ENCODE measurements at places on chromosomes 11 and 22. TPM values are rescaled to one million over a fixed set of nuclear protein-coding genes. Genes with fewer than 3 reads are reported as not detected.

UBQLNL gene
- polyA plus RNA-seq, result 1.7 TPM

ZFP91 gene
- polyA plus RNA-seq, result 50.6 TPM

TMEM184B gene
- 35.5 TPM for polyA plus RNA-seq

PIK3IP1 gene
- 12.0 TPM for polyA plus RNA-seq

- DNase-seq, result peak; percentile 71
These were observed 109.2 kb downstream of the FAM76B start for GRCh38 chr11:95680169-95680929.

CD3E gene
- 2.6 TPM for polyA plus RNA-seq

GRCh38 chr22:23264610-23265367 lies 84.5 kb downstream of the BCR start:
- DNase-seq, result no peak

GRCh38 chr11:43687120-43687791 lies 6.7 kb downstream of the HSD17B12 start:
- no peak for DNase-seq

RIBC2 gene
- polyA plus RNA-seq, result 11.9 TPM

- DNase-seq, result no peak
These were observed 98.9 kb upstream of the ISX start for GRCh38 chr22:34966980-34967565.

DNA sequence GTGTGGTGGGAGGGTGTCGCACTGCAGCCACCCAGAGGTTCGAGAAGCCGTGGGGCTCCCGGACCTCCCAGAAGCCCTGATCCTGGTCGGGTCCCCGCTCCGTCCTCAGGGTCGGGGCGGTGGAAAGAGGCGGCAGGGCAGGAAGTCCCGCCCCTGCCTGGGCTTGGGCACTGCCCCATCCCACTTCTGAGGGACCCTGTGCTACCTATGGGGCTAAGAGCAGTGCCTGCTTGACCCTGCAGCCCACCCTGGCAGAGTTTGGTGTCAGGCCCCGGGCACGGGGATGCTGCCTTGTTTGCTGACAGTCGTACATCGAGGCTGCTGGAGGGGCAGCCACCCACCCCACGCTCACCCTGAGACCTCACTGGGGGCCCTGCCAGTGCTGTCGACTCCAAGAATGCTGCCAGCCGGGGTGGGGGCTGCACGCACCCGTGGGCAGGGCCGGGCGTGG lies 19.4 kb downstream of the RNH1 start:
- DNase-seq, result no peak

DNA sequence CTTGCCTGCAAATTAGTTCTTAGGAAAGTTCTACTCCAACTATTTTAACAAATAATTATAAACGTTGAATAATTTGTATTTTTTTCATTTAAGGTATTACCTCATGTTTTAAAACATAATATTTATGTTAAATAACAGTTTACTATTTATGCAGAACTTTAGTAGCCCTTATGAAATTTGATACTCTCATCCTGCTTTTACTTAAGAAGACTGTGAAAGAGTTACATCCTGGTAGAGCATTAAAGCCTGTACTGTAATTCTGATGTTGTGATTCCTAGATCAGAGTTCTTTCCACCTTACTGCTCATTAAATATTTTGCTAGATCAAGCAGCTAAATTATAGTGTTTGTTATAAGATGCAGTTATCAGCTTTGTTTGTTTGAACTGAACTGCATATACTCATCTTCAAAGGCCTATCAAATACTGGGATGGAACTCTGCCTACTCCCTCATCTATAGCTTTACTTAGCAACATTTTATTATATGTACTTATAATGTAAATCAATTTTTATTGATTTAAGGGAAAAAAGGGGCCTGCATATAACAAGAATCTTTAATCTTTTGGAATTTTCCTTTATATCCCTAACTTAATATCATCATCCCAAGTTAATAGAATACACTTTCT lies 304.2 kb downstream of the DYNC2H1 start:
- no peak for DNase-seq

NRIP3 gene
- polyA plus RNA-seq, result 2.4 TPM

GRCh38 chr11:88689548-88690240 lies 352.2 kb upstream of the CTSC start:
- no peak for DNase-seq

GRCh38 chr22:18970176-18970947 lies 34.3 kb upstream of the PRODH start:
- peak; percentile 21 for DNase-seq

EHF gene
- polyA plus RNA-seq, result 15.7 TPM

GRCh38 chr22:38957046-38957770 lies at the start of gene APOBEC3A:
TSS of gene APOBEC3A (plus strand) at chr22:38957609. CDS start at chr22:38957692, 83 bp downstream.
- DNase-seq, result no peak

GRCh38 chr11:61004180-61004611 lies 32.7 kb downstream of the CD6 start:
- DNase-seq, result peak; percentile 66

GRCh38 chr22:49007013-49007653 lies 820.5 kb downstream of the BRD1 start:
- no peak for DNase-seq

AP1B1 gene
- 27.6 TPM for polyA plus RNA-seq

- DNase-seq, result no peak
These were observed 388.4 kb upstream of the DDI1 start for GRCh38 chr11:103648054-103648453.

DNA sequence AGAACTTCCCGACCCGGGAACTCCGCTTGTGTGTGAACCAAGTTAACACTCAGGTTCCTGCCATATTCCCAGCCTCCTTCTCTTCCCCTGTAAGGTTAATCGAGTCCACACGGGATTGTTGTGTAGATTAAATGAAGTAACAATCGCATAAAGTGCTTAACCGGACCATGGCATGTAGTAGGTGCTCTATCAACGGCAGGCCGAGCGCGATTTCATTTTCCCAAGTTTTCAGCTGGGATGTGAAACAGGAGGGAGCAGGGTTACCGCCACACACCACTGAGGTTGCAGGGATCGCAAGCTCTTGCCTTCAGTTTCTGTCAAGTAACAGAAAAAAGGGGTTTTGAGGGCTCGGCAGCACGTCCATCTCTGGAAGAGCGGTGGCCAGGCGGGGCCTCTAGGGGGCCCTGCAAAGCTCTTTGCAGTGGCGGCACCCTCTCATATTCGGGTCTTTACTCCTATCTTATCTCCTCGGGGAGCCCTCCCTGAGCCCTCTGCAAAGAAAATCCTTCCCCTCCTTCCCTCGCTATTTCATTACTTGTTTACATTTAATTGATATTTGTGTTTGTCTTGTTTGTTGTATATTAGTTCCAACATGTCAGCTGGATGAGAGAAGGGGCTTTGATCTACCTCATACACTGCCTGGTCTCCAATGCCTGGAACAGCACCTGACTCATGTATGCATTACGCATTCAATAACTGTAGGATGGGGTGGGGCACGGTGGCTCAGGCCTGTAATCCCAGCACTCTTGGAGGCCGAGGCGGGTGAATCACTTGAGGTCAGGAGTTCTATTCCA lies 816 bp upstream of the PLEKHA7 start:
- DNase-seq, result peak; percentile 19

DNA sequence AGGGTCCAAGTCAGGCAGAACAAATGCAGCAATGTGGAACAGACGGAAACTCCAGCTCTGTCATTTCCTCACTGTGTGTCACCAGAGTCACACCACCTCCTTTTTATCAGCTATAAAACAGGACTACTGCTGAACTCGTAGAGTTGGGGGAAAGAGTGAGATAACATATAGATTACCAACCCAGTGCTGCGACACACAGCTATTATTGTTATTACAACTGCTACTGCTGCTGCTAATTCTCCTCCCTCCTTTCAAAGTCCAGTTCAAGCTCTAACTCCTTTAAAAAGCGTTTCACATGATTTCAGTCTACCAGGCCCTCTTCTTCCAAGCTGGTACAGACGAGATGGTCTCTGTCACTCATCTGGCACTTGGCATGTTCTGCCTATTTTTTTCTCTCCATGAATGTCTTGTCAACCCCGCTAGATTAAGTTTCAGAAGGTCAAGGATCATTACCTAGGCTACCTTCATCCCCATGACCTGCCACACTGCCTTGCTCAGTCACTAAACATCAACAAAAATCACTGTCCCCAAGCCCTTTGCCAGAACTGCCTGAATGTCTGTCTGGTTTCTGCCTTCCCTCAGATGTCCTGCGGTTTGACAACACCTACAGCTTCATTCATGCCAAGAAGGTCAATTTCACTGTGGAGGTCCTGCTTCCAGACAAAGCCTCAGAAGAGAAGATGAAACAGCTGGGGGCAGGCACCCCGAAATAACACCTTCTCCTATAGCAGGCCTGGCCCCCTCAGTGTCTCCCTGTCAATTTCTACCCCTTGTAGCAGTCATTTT lies 3.7 kb upstream of the MTFP1 start:
- no peak for DNase-seq

OR8D4 gene
- not detected for polyA plus RNA-seq

- no peak for DNase-seq
These were observed 129.2 kb downstream of the CACNA1I start for GRCh38 chr22:39699631-39700360.

GRM5 gene
- not detected for polyA plus RNA-seq

DNA sequence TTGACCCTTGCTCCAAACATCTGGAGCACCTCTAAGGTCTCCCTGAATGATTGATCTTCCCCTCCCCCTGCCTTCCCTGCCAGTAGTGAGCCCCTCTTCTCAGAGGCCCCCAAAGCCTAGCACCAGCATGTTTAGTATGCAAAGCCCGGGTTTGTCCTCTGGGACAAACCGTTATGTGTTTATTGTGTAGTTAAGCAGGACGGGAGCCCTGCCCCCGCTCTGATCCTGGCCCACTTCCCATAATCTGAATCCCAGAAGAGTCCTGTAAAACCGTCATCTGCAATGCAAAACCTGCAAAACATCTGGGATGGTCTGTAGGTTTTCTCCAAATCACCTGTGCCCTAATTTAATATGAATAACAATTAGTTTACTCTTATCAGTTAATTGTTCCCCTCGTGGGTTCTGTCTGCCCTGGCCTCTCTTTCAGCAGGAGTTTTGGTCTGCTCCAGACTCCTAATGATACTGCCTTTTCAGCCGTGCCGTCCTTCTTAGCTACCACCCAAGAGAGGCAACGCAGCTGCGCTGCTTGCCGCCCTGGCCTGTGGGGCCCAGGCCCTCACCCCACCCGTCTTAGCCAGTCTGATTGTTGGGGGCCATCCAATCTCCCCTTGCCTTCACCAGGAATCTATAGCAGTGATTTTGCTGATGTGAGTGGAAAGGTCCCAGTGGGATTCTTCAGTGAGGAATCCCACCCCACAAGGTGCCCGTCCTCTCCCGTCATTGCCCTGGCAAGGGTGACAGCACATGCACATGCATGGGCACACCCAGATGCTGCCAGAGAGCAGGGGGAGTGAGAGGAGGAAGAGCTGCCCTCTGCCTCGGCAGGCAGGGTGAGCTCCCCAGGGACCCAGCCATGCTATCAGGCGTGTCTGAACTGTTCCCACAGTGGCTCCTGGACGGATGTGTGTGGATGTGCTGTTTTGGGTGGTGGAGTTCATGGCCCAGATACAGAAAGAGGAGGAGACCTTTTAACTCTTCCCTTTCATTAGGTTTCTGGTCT lies 3.0 kb upstream of the B3GAT1 start:
- DNase-seq, result no peak

Data from right lung (tissue), 10 donors.